ENCODE measurements at places on chromosomes 7 and 10.

DNA sequence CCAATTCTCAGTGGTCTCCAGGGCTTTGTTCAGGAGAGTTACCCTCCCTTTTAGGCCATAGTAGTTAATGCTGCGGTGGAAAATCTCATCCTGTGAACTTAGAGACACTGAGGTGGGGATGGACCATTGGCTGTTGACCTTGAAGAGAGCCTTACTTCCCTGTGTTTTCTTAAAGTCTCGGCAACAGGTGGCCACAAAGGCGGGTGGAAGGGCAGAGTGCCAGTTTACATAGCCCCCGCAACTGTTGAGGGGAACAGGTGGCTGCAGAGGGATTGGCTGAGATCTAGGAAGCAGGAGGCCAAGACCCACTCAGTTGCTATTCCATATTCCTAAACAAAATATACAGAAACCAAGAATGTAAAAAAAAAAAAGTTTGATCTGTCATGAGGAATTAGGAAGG, 160.6 kb downstream of the ST7 start:
- DNase-seq, result peak; percentile 63

GRCh38 chr7:137961200-137962177, 40.4 kb downstream of the CREB3L2 start:
- DNase-seq, result no peak

GRCh38 chr10:14486777-14487487, 156.2 kb upstream of the FRMD4A start:
- DNase-seq, result no peak

GRCh38 chr10:77380191-77380590, 257.4 kb downstream of the KCNMA1 start:
- DNase-seq, result no peak

GRCh38 chr7:85055906-85056305, 130.9 kb downstream of the SEMA3D start:
- no peak for DNase-seq

DNA sequence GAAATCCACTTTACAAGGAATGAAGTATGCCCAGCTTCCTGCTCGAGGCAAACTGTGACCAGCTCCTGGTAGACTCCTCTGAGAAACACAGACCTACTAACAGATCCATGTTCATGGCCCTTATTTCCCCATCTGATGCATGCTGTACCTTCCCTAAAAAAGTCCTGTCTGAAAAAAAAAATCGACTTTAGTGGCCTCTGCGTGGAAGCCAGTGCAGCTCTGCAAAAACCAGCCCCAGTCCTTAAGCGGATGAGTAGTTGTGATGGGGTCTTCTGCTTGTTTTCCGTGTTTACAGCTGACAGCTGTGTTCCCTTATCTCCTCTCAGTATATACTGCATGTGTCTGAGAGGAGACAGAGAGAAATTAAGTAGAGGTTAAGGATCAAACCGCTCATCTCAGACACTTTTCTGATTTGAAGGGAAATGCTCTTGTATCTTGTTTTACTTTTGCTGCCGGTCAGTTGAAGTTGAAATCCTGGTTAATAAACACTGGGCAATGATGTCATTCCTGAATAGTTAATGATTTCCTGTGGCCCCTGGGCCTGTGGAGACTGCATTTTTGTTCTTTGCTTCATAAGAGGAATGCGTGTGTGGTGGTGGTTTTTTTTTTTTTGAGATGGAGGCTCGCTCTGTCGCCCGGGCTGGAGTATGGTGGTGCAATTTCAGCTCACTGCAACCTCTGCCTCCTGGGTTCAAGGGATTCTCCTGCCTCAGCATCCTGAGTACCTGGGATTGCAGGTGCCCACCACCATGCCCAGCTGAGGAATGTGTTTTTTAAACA, 67.6 kb downstream of the DOCK1 start:
- DNase-seq, result no peak

- DNase-seq, result no peak
These were observed 43.4 kb upstream of the PRSS58 start for GRCh38 chr7:142301299-142301698.

- DNase-seq, result peak; percentile 83
These were observed 499.8 kb downstream of the PLXNA4 start for GRCh38 chr7:132076301-132077035.

DNA sequence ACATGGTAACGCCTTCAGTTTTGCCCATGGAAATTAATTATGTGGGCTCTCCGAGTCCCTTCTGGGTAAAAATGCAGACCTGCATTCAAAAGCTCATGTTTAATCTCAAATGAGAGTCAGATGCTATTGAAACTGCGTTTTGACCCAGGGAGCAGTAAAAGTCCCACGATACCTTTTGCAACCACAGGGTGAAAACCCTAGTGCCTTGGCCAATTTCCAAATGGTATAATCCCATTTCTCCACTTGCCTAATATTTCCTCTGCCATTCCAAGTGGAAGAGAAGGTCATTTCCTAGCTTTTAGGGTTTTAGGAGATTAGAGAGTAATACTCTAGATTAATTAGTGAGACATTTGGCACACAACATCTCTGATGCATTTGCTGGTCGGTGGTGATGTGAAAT, 132.5 kb downstream of the NRP1 start:
- no peak for DNase-seq

- no peak for DNase-seq
These were observed 146.7 kb upstream of the PFKP start for GRCh38 chr10:2920637-2921036.

DNA sequence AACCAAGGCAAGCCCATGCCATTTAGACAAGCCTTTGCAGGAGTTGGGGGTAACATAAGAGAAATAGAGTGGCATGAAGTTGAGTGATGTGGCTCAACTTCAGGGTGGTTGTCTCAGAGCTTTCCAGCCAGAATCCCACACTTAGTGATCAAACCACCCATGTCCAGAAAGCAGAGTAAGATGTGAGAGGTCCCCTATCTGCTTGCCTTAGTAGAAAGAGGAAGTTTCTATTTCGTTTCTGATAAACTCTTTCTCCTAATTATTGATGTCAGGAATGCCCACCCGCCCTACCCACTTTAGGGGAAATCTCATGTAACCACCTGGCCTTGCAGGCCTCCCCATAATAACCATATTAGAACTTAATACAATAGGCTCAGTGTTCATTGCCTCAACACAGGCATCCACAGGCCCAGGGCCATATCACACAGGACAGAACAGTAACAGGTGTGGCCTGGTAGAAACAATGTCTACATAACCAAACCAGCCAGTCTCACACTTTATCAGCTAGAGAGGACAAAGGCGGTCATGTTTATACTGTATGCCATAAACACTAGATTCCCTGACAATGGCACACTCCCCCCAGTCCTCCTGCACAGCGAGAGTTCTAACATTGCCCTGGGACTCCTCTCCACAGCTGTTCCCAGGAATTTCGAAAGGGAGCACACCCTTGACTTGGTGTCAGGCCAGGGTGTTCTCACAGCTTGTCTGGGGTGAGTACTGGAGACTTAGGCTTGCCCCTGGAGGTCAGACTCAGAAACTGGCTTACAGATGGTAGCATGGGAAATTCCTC, 364.4 kb downstream of the CXCL12 start:
- DNase-seq, result no peak

DNA sequence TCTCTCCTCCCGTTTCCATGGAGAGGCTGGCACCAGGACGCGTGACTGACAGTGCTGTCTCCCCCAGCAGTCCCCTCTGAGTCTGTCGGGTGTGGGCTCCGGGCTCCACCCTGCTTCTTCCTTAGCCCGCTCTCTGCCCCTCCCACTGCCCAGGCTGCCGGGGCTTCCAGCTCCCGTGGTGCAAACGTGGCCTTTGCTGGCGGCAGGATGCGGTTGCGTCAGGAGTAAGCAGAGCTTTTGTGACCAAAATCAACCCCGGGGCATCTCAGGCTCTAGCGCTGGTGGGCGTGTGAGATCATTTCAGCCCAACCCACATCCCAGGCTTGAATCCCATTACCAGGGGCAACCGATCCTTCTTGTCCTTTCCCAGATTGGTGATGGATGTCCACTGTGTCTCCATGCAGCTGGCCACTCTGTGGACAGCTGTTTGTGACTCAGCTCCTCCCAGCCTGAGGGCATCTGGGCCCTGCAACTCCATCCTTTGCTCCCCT, 28.2 kb downstream of the PTPRE start:
- DNase-seq, result no peak

- no peak for DNase-seq
These were observed 16.4 kb downstream of the PDAP1 start for GRCh38 chr7:99392046-99392445.

DNA sequence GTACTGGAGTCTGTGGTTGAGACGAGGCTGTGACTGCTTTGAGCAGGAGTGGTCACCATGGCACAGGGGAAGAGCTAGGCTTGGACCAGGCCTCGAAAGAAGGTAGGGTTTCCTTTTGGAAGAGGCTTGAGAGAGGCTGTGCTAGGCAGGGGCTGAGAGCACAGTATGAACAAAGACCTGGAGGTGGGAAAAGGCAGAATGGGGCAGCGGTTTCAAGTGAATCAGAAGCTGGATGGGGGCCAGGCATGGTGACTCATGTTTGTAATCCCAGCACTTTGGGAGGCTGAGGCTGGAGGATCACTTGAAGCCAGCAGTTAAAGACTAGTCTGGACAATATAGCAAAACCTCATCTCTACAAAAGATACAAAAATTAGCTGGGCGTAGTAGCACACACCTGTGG, 65.9 kb downstream of the CLIP2 start:
- DNase-seq, result no peak

- no peak for DNase-seq
These were observed 757.3 kb downstream of the TYW1 start for GRCh38 chr7:67753891-67754290.

DNA sequence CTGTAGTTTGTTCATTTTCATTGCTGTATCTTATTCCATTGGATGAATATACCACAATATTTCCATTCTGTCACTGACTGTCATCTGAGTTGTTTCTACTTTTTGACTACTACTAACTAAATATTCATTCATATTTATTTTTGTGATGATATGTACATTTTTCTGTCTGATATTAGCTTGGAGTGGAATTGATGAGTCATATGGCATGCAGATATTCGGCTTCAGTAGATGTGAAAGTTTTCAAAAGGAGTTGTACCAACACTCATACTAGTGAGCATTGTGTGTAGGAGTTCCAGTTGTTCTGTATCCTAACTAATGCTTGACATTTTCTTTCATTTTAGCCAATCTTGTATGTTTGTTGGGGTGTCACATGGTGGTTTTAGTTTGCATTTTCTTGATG, 7.7 kb downstream of the RUNDC3B start:
- DNase-seq, result no peak

GRCh38 chr10:11668847-11669610, 57.6 kb upstream of the USP6NL start:
- DNase-seq, result no peak

DNA sequence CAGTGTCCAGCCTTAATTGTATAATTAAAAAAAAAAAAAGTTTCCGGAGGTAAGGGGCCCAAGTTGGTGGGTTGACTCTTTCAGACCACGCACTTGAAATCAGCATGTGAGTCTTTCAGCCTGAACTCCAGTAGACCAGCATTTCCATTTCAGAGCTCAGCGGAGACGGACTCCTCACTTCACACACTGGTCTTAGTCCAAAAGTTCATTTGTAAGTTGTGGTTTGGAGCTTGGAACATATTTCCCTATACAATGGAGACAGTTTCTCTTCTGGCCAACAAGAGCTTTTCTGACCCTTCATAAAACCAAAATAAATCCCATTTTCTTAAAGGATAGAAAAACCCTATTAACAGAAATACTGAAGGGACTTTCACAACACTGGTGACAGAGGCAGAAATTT, 41.0 kb downstream of the ATXN7L1 start:
- no peak for DNase-seq

DNA sequence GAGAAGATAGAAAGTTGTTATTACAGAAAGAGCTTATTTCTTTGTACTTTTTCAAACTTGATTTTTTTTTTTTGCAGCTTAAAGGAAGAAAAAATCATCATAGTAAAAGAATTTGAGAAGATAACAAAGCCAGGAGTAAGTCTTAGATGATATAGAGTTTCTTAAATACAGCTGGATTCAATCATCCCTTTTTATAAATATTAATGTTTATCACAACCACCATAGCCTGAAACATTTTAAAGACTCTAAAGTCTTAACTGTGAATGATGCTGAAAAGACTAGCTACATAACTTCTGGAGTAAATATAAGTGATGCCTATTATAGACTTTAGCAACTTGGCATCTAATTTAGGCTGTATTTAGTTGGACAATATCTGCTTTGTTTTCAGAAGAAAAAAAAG, 54.8 kb upstream of the FGL2 start:
- no peak for DNase-seq

- peak; percentile 92 for DNase-seq
These were observed 48.7 kb upstream of the FXYD4 start for GRCh38 chr10:43322769-43323168.

GRCh38 chr7:139893999-139894398, 64.9 kb downstream of the TBXAS1 start:
- DNase-seq, result no peak

- peak; percentile 60 for DNase-seq
These were observed 110.8 kb upstream of the PTN start for GRCh38 chr7:137454246-137454724.

- no peak for DNase-seq
These were observed 15.0 kb upstream of the CXCL12 start for GRCh38 chr10:44399659-44400451.

GRCh38 chr10:14131261-14131960, 199.3 kb downstream of the FRMD4A start:
- DNase-seq, result no peak

DNA sequence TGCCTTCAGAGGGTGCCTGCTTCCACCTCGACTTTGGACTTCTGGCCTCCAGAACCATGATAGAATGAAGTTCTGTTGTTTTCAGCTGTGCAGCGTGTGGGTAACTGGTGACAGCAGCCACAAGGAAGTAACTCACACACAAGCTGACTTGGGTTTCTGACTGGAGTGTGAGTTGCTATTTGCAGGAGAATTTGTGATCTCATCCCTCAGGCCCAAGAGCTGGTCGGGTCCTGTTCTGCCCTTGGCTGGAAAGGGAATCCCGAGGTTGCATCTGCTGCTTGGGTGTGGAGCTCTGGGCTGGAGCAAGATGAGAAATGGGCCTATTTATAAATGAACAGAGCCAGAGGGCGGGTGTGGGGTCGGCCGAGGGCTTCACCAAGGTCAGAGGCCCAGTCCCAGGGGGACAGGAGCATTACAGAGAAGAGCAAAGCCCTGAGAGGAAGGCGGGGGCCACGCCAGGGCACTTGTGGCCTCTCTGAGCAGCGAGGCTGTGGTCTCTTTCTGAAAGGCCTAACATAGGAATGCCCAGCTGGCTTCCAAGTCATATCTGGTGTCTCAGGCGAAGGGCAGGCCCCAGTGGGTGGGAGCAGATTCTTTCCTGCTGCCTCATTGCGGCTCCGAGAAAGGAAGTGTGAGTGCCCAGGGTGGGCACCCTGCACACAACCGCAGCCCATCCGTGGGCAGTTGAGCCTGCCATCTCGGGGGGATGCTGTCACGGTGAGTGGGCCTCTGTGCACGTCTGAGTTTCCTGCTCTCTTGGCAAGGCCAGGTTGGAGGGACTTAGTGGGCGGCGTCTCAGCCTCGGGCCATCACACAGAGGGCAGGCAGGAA, 26.5 kb upstream of the C10orf71 start:
- DNase-seq, result no peak

DNA sequence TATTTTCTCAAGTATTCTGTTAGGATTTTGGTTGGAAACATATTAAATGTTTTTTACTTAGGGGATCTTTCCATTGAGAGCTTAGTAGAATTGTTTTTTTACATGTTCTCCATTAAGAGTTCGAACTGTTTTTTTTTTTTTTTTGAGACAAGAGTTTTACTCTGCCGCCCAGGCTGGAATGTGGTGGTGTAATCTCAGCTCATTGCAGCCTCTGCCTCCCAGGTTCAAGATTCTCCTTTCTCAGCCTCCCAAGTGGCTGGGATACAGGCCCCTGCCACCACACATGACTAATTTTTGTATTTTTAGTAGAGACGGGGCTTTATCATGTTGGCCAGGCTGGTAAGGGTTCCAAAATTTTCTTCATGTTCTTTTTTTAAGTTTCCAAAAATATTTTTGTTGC, 33.2 kb downstream of the MPLKIP start:
- DNase-seq, result no peak
